ENCODE measurements at places on chromosomes 11 and 22.

DNA sequence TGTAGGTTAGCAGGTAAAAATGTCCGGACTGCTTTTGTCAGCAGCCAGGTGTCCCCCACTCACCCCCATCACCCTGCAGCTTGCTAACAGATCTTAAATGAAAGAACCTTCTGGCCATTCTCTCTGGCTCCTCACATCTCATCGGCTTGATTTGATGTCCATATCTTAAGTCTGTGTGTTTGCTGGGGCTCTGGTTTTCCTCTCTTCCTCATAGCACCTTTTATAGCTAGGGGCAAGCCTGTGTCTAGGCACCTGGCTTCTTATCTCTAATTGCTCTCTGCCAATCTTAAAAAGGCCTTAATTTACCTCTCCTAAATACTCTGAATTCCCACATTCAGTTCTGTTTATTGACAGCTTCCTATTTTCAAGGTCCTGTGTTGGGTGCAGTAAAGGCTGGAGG, 72.0 kb downstream of the ARHGAP42 start:
- DNase-seq, result peak; percentile 71

DNA sequence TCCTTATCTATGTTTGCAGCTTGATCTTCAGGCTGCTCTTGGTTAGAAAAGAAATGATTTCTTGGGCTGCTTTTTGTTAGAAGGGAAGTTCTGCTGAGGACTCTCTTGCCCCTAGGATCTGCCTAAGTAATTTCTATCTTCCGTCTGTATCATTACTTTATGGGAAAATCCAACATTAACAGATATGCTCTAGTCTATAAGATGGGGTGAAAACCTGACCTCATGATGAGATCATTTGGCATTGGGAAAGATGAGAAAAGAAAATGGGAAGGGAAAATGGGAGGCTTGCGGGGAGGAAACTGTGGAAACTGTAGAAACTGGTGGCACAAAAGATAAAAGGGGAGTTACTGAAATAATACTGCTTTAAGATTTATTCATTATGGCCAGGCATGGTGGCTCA, 63.6 kb downstream of the FDX1 start:
- no peak for DNase-seq

DNA sequence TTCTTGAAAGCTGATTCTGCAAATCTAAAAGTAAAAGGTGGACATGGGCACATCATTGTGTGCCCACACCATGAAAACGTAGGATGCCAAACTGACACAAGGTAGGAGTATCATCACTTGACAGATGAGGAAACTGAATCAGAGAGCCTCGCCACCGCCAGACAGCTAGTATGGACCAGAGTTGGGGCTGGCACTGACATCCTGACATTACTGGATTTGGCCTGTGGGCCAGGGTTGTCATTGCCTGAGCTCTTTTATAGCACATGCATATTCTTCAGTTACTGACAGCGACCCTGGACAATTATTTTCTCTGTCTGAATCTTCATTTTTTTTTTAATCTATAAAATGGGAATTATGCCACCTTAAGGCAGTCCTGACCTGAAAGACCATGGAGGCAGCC, 16.5 kb downstream of the USP35 start:
- no peak for DNase-seq

DNA sequence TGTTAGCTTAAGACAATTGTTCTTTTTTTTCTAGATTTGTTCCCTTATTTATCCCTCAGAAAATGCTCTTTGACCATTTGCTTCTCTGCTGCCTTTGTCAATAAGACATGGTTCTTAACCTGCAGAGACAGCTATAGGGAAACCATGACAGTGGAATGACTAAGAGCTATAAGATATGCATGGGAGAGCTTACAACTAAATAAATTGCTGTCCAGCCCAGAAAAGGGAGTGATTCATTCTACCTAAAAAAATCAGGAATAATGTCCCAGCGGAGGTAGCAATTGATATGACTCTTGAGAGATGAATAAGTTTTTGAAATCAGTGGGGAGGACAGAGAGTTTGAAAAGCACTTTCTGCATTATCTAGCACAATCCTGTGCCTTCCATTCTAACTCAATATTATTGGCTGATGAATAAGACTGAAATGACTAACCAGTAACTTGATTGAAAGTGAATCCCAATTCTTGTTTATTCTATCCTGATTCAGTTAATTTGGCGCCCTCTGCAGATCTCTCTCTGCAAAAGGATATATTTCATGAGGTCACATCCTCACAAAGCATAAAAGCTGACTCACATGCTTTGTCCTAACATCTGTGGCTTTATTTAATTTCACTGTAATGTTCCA, 680.5 kb upstream of the API5 start:
- peak; percentile 56 for DNase-seq

DNA sequence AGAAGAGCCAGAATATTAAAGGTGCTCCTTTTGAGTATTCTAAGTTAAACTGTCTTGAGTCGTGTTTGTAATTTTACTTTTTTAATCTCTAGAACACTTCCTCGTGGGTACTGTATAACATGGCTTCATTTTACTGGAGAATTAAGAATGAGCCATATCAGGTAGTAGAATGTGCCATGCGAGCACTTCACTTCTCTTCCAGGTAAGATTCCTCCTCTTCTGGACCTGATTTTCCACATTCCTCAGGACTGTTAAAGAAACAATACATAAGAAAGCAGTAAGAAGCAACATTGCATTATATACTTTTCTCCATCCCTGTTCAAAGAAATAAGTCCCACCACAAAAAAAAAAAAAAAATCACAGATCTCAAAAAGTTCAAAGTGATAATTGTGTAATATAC, 37.9 kb downstream of the TTC17 start:
- DNase-seq, result peak; percentile 27

GRCh38 chr11:2386591-2386990, 9.5 kb downstream of the CD81 start:
- no peak for DNase-seq

DNA sequence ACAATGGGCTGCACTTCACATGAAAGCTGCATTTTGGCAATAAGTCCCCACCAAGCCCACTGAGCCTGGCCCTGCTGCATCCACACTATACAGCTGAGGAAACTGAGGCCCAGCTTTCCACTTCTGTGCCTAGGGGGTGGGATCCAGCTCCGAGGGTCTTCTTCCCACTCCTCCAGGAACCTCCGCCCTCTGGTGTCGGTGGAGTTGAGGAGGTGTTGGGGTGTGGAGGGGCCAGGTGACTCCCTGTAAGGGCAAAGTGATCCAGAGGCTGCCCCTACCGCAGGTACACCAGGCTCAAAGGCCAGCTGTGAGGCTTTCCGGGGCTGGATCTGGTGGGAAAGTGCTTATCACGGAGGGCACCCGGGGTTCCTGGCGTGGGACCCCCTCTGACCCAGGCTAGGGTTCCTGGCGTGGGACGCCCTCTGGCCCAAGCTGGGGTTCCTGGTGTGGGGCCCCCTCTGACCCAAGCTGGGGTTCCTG, 125.0 kb downstream of the KCNQ1 start:
- DNase-seq, result no peak

DNA sequence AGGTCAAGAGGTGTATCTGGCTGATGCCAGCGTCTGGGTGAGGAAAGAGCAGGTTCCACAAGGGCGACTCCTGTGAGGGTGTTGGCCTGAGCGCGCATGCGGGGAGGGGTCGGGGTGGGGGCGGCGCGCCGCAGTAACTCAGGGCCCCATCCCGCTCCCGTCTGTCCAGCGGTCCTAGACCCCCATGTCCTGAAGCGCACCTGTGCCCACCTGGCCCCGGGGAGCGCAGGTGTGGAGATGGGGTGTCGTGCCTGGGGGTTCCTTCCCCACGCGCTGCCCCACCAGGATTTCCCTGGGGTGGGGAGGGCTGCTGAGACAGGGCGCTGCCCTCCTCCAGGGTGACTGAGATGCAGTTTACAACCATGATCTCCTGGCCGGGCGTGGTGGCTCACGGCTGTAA, 20.9 kb downstream of the RNH1 start:
- no peak for DNase-seq

GRCh38 chr11:15615398-15616096, 500.8 kb downstream of the INSC start:
- DNase-seq, result no peak

DNA sequence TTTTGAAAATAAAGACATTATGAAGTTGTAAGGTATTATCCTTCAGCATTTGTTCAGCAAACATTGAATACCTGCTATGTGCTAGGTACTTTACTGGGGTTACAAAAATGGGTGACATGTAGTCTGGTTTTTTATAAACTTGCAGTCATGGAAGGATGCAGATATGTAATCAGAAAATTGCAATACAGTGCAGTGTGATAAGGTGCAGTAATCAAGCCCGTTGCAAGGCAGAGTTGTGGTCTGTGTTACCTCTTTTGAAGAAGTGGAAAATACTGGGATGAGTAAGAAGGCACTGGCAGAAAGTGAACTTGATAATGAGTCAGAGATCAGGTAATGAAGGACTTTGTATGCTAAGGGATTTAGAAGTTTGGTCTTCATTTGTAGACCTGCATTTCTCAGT, 8.1 kb downstream of the FBXO7 start:
- no peak for DNase-seq

- no peak for DNase-seq
These were observed 22.9 kb upstream of the RFPL3 start for GRCh38 chr22:32334660-32335365.

GRCh38 chr11:93494357-93494756, 48.8 kb downstream of the SMCO4 start:
- no peak for DNase-seq

DNA sequence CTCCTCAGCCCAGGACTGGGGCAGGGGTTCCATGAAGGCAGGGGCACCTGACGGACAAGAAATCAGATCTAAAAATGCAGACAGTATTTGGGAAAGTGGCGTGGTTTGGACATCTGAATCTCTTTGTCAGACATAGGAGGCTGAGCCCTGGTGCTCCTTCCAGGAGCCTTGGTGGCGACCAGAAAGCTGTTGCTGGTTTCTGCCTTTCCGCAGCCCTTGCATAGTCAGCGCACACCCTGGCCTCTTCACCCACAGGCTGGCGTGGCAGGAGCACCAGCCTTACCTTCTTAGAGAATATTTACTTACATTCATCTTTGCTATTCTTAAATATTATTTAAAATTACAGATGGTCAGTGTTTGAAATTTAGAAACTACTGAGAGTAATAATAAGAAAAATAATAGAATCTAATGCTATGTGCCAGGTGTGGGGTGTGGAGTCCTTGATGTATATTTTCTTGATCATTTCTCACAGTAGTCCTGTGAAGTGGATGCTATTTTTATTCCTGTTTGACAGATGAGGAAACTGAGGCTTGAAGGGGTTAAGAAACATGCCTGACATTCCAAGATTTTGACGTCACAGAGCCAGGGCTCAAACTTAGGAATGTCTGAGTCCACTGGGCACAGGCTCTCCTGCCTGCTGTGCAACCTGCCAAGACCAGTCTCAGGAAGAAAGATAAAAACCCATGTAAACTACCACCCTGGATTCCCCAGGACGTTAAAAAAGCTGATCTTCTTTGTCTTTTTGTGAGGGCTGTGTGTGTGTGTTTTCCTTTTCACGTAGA, 51.6 kb downstream of the TBC1D22A start:
- DNase-seq, result peak; percentile 69

GRCh38 chr11:25886036-25886435, 445.9 kb upstream of the ANO3 start:
- no peak for DNase-seq

DNA sequence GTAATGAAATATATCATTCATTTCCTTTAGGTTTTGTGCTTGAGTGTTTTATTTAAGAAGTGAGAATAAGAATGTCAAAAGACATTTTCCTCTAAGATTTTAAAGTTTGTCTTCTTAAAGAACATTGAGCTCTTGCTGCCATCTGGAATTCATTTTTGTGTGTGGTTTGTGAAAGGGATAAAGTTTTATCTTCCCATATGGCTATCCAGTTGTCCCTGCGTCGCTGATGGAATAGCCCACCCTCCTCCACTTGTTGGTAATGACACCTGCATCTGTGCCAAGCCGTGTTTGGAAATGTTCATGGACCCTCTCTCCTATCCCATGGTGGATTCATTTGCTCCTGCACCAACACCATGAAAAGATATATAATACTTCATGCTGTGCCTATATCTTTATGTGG, 901.5 kb downstream of the BRD1 start:
- no peak for DNase-seq

DNA sequence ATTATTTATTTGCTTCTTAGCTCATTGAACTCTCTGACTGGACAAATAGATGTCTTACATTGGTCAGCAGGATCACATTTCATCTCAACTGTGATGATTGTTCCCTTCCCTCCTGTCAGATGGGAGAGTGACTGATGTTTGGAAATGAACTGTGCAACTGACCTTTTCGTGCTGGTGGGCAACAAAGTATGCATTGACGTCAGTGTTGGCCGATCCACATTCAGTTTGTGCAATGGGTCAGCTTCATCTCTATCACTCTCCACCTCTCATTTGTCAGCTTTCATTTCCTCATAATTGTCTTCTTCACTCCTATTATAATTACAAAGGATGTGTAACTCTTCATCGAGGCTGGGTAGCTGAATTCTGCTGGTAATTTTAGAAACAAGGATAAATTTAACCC, 71.3 kb downstream of the PPP2R1B start:
- no peak for DNase-seq

DNA sequence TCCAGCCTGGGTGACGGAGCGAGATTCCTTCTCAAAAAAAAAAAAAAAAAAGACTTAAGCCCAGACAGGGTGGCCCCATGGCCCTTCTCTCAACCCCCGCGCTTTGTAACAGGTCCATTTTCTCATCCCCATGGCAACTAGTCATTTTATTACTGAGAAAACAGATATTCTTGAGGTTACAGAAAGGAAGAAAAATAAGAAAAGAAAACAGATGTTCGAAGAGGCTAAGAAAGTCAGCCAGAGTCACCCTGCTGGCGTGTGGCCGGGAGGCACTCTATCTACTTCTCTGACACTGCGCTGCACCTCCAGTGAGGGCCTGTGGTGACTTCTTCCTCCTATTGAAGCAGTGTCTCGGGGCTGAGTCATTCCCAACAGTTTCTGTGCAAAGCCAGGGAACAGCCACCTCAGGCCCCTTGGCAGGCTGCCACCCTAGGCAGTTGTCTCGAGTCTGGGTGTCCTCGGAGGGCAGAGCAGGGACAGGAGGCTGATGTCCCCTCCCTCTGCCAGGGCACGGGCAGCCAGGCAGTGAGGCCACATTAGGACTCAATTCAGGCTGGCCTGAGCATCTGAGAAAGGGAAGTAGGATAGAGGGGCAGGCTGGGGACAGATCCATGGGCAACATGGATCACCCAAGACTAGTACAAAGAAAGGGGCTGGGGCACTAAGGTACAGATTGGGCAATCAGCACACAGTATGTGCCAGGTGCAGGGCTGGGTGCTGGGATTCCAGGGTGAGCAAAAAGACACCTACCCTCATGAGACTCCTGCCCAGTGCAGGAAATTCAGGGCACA, 16.4 kb upstream of the SYVN1 start:
- DNase-seq, result peak; percentile 41

- no peak for DNase-seq
These were observed 5.3 kb downstream of the NCAM1 start for GRCh38 chr11:112966561-112966960.

GRCh38 chr11:21430537-21430936, 761.2 kb downstream of the NELL1 start:
- DNase-seq, result no peak

DNA sequence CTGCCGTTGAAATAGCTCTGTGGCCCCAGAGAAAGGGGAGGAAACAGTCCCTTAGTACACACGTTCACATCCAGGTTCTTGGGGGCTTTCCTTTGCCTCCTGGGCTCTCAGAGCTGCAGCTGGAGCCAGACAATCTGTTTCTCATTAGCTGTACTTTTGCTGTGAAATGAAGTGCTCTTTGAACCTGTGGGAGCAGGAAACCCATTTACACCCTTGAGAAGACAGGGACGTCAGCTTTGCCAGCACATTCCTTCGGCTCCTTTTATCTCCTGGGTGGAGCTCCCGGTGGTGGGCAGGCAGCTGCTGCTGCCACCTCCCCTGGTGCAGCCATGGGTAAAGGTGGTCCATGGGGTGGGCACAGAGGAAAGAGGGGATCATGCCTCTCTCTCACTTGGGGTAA, 80.6 kb upstream of the TIMP3 start:
- DNase-seq, result peak; percentile 41
